GM23248 (cell line): ENCODE measurements at places on chromosomes 12 and 14. TPM values are rescaled to one million over a fixed set of nuclear protein-coding genes. Genes with fewer than 3 reads are reported as not detected.

DNA sequence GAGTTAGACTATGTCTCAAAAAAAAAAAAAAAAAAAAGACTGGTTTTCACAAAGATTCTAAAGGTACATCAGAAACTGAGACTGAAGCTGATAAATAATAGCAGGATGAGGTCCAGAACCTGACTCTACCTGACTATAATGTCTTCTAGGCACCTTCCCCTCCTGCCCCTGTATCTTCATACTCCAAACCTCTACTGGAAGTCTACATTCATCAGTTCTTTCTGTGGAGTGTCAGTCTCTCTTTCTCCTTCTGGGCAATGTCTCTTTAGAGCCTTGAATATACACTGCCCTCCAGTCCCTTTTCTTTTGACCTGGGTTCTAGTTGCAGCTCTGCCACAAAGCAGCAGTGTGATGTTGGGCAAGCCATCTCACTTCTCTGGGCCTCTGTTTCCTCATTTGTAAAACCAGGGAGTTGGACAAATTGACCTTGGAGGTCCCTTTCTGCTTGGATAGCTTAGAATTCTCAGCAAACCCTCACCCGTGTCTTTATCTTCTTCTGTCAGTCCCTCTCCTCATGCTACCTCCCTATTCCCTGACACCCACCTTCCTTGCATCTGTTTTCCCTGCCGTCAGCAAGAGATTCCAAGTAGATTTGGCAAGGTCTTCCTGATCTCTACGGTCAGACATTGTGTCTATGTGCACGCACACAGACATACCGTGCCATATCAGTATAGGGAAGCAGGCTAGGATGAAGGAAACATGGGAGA, 4.3 kb downstream of the NFE2 start:
- no peak overlapping the region for H3K27ac ChIP-seq
- no peak for DNase-seq
- no peaks in the 10 kb centered on the region for H3K27me3 ChIP-seq
- H3K36me3 ChIP-seq: no peaks in the 10 kb centered on the region

GRCh38 chr12:65238609-65239008, 39.9 kb upstream of the MSRB3 start:
- H3K27ac ChIP-seq: no peak overlapping the region
- H3K4me3 ChIP-seq: no peak overlapping the region
- no peaks in the 10 kb centered on the region for H3K27me3 ChIP-seq
- H3K4me1 ChIP-seq: peaks cover 4% of the 10 kb centered on the region; the same call in 1 of the 2 replicates
- peaks cover 23% of the 10 kb centered on the region; the same call in 1 of the 2 replicates for H3K36me3 ChIP-seq

DNA sequence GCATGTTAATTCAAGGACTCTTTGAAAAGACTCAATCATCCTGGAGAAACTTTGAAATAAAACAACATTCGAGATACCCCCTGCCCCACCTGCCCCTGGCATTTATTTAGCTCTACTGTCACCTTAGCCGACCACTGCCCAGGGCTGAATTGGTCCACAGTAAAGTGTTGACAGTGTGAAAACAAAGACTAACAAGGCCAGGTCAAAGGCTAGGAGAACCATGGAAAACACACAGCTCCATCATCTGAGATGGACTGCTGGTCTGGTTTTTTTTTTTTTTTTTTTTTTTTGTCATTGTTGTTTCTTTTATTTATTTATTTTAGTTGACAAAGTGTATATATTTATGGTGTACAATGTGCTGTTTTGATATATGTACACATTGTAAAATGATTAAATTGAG, 25.7 kb downstream of the GSTZ1 start:
- DNase-seq: no peak
- H3K4me3 ChIP-seq: no peak overlapping the region
- H3K4me1 ChIP-seq: no peaks in the 10 kb centered on the region
- H3K36me3 ChIP-seq: peaks cover 7% of the 10 kb centered on the region; the same call in 1 of the 2 replicates
- no peak overlapping the region for H3K27ac ChIP-seq
- H3K27me3 ChIP-seq: no peaks in the 10 kb centered on the region

GRCh38 chr14:71183876-71184689, 276.8 kb downstream of the PCNX1 start:
- no peaks in the 10 kb centered on the region for H3K27me3 ChIP-seq
- H3K27ac ChIP-seq: no peak overlapping the region
- no peaks in the 10 kb centered on the region for H3K4me1 ChIP-seq
- H3K36me3 ChIP-seq: no peaks in the 10 kb centered on the region
- no peak overlapping the region for H3K4me3 ChIP-seq

The LRIG3 gene
- 24.7 and 29.3 TPM in 2 replicates for total RNA-seq
